ENCODE measurements at places on chromosomes 7 and 10. TPM values are rescaled to one million over a fixed set of nuclear protein-coding genes. Genes with fewer than 3 reads are reported as not detected.

Gene ZNF33B
- total RNA-seq, result 6.7 TPM

Gene TACC2
- 16.5 TPM for total RNA-seq

Gene PON1
- 1.00 TPM for total RNA-seq

Gene SPDYE8
- total RNA-seq, result not detected

DNA sequence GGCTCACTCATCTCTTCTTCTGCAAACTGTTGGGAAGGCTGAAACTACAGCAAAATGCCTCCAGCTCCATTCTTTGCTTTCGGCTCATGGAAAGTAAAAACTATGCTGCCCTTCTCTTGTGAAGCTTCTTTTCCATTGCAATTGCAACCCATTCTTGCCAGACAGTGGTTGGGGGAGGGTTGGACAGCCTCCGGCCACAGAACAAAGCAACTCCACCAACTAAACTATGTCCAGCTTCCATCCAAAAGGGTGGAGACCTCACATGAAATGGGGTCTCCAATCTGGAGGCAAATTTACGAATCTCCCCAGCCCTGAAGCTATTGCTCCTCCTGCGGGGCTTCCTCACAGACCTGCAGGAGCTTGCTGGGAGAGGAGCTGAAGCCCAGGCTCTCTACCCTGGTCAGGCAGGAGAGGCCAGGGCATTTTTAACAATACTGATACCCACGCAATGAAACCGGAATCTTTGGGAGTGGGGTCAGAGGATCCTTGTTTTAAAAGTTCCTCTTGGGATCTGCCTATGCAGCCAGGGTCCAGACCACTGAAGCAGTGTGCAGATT is 549 bp downstream of the GPNMB start:
- DNase-seq, result no peak

GRCh38 chr7:141748396-141748795 is 10.2 kb downstream of the SSBP1 start:
- DNase-seq, result peak; percentile 46

- no peak for DNase-seq
These were observed 16.7 kb upstream of the LRRN3 start for GRCh38 chr7:111074071-111074747.

- DNase-seq, result peak; percentile 2
These were observed 36.1 kb upstream of the CUL1 start for GRCh38 chr7:148662646-148663045.

DNA sequence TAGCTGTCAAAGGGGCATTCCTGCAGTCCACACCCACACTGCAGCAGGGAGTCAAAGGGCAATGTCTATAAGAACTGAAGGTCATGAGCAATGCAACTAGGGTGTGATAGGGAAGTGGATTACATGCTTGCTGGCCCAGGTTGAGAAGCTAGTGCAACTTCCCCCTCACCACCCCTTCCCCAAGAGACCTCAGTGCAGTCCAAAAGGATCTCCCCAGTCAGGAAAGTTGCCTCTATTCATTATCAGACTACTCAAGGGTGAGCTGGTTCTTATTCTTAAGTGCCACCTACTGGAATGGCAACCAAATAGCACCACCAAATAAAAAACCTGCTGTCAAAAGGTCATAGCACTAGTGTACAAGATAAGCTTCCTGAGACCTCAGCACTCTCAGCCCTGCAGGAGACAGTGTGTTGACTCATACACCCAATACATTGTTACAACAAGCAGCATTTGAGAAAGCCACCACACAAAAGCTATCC is 28.2 kb downstream of the MTERF1 start:
- no peak for DNase-seq

DNA sequence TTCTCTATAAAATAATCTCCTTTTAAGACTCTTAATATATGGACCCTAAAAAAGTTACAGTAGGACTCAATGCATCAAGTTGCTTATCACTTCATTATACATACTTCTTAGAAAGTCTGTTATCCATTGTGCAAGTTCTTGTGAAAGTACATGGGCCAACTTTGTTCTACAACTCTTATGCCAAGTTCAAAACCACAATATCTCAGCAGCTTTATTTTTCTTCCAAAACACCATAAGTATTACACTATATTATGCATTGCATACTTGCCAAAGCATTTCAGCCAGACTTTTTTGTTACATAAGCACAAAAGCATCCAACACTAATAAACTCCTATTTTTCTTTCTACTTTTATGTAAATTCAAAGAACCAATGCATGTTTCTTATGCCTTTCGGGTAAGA is 94.4 kb downstream of the AHR start:
- DNase-seq, result peak; percentile 94

DNA sequence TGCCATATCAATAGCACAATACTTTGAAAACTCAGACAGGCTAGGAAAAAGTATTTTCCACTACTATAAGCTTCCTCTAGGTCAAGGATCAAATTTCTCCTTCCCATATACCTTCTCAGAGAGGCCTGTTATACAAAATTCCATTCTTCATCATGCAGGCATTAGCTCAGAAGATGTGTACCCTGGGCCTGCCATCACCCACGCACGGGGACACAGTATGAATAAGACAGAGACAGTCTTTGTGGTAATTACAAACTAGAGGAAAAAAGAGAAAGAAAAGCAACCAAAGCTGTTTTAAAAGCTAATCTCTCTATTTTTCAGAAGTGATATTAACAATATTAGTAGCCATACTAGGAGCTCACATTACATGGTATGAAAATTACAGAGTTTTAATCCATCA is 236.8 kb upstream of the AOAH start:
- DNase-seq, result peak; percentile 31

DNA sequence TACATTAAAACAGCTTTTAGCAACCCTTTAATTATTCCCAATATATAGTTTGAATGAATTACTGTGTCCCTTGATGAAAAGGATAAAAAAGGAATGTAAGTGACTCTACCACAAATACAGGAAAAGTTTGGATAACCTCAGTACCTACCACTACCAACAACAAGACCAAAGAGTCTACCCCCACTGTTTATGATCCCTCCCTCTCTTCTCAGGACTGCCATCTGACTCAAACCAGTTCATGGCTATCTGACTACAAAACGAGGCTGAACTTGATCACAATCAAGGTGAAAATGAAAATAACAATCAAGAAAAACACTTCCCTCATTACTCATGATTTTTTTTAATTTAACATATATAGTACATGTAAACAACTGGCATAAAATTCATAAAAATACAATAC is 108.7 kb downstream of the DPY19L1 start:
- no peak for DNase-seq

DNA sequence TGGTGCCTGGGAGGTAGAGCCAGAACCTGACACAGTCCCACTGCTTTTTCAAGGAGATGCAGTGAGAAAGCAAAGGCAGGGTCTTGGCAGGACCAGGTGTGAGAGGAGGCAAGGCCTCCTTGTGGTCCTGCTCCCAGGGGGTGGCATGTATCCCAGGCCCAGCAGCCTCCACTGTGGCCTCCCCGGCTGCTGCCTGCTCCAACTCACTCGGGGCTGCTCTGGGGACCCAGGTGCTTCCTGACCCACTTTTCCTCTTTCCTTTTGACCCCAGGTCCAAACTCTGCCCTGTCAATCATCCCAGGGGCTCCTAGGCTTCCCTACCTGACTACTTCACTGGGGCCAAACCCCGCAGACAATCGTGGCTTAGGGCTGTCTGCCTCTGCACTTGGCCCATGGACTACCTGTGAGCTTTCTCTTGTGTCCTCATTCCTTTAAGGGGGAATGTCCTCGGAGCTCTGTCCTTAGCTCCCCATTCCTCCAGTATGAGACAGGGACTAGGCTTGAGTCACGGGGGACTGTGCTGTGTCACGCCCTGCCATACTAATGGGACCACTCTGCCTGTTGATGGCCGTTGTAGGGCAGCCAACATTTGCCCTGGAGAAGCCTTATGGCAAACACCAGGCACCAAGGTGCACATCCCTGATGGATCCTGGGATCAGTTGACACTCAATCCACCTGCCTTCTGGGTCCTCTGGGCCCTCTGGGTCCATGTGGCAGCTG is 1.1 kb upstream of the AEBP1 start:
- DNase-seq, result no peak

GRCh38 chr7:98148607-98149006 is 41.9 kb downstream of the LMTK2 start:
- DNase-seq, result no peak

DNA sequence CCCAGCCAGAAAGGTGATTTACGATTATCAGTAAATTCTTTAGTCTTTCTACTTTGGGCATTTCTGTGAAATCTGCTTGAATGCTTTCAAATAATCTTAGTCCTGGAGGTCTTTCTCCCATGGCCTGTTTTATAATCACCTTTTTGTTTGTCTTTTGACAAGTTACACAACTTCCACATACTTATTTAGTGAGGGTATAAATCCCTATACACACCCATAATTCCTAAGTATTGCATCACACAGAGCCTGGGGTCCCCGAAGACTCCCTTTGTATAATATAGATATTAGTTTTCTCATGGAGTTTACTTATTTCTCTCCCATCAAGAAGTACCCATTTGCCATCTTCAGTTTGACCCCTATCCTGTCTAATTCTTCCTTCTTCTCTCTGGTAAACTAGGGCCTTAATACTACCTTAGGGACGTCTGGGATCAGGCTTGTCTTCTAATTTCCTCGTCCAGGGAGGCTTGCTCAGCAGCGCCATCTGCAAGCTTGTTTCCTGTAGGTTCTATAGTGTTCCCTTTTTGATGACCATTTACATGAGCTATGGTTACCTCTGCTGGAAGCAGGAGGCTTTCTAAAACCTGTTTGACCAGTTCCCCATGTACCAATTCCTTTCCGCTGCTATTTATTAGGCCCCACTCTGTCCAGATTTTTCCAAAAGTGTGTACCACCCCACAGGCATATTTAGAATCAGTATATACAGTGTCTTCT is 8.1 kb downstream of the DNAH11 start:
- DNase-seq, result no peak

DNA sequence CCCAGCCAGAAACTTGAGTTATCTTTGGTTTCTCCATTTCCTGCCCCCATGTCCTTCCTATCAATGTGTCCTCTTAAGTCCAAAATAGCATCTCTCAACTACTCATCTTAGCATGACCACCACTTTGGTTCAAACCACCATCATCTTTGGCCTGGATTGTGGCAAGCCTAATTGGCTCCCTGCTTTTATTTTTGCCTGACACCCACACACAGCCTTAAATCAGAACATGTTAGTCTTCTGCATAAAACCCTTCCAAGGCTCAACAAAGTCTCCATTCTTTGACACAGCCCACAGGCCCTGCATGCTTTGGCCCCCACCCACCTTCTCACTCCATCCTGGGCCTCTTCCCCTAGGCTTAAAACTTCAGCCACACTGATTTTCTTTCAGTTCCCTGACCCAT is 2.0 kb upstream of the TSPAN14 start:
- no peak for DNase-seq

DNA sequence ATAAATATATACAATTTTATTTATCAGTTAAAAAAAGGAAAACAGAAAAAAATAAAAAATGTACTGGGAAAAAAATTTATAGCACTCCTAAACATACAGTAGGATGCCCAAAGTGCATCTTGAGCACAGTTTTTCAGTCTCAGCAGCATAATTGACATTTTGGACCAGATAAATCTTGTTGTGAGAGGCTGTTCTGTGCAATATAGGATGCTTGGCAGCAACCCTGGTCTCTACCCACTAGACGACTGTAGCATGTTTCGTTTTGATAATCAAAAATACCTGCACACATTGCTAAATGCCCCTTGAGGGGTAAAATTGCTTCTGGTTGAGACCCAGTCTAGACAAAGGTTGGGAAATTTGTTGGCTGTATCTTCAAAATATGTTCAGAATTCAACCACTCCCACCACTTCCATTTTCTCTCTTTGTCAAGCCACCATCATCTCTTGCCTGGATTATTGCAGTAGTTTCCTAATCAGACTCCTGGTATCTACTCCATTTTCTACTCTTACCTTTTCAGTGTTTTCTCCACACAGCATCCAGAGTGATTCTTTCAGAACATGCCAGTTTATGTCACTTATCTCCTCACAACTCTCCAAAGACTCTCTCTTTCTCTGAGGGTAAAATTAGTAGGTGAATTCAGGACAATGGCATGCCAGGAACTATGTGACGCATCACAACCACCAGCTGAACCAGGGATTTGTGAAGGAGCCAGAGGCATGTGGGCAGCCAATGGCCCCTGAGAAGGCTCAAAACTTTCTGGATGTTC is 91.4 kb downstream of the GPR85 start:
- DNase-seq, result peak; percentile 90

DNA sequence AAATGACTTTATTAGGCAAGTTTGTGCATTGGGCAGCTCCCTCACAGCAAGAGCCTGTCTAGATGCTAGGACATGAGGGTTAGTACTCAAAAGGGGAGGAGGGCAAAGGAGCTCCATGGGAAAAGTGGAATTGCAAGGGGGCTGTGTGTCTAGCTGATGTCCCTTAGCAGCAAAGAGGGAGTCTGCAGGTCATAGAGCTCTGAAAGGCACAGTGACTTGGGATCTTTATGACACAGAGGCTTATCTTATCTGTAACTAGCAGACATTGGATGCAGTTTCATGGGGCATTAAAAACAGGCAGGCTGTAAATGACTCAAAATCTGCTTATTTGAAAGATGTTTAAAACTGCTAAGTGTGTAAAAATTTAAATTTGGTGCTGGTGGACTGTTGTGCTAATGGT is 556.2 kb upstream of the FZD8 start:
- no peak for DNase-seq

- no peak for DNase-seq
These were observed 69.0 kb downstream of the DKK1 start for GRCh38 chr10:52383088-52383487.

DNA sequence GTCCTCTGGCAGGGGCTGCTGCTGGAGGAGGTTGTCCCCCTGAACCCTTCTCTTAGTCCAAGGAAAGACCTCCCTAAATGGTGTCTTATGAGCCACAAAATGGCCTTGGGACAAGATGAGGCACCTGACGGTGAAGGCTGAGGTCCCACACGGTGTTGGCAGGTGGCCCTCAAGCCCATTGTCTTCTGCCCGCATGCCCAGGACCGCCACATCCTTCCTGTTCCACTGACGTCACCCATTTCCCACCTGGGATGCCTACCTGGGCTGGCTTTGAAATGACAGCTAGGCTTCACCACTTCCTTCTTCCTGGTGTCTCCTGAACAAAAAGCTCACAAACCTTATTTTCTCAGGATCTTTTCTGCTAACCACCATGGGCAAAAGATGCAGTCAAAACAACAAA is 2.1 kb upstream of the DMBT1 start:
- DNase-seq, result no peak

GRCh38 chr7:82615527-82615926 is 171.9 kb upstream of the CACNA2D1 start:
- no peak for DNase-seq

DNA sequence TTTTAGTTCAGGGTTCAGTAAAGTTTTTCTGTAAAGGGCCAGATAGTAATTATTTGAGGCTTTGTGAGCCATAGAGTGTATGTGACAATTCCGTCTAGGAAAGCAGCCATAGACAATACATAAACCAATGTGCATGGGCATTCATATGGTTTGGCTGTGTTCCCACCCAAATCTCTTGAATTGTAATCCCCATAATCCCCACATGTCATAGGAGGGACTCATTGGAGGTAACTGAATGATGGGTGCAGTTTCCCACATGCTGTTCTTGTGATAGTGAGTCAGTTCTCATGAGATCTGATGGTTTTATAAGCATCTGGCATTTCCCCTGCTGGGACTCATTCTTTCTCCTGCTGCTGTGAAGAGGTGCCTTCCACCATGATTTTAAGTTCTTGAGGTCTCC is 29.9 kb downstream of the SEC61G start:
- no peak for DNase-seq

- peak; percentile 97 for DNase-seq
These were observed 312.0 kb upstream of the ZMIZ1 start for GRCh38 chr10:78756604-78757343.
